Stimulated activated CD4-positive, alpha-beta T cell treated with anti-CD3 and anti-CD28 coated beads, TNF-alpha, amount 100 ng/mL, for 24 hours (primary cell): ENCODE measurements at places on chromosomes 16 and 17.

GRCh38 chr16:22035153-22035552 is 27.2 kb downstream of the MOSMO start:
- no peak for DNase-seq

- DNase-seq = no peak
Observed at GRCh38 chr17:28760601-28761562, 17.1 kb downstream of the TRAF4 start.

- peak; percentile 14 for DNase-seq
Observed at GRCh38 chr17:17784657-17785267, 52.0 kb downstream of the SREBF1 start.

DNA sequence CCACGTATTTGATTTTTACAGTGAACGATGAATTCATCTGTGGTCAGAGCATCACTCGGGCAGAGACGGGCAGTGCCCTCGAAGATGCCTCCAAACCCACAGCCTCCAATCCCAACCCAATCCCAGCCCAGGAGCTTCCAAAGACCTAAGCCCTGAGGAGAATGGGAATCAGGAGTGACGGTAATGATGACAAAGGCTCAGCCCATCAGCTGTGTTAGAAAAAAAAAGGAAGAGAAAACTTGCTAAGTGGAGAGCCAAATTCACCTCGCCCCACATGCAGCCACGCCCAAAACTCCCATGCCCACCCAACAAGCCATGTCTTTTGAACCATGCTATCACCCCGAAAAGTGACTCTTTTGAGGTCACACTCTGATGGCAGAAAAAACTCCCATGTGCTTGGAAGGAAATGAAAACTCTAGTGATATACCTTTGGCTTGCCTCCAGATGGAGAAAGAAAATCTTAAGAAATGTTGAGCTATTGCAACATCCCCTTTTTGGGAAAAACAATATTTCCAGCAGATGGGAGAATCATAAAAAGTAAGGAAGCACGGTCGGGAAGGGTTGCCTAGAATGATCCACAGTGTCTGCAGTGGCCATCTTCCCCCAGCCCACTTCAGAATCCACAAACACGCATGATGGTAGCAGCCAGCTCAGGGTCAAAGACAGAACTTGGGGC is 37.7 kb downstream of the XYLT1 start:
- DNase-seq = no peak

- no peak for DNase-seq
Observed at GRCh38 chr17:42518046-42518754, 17.8 kb upstream of the NAGLU start.

- DNase-seq = no peak
Observed at GRCh38 chr16:80680839-80681238, 123.6 kb downstream of the CDYL2 start.

GRCh38 chr16:81620796-81621195 is 158.3 kb upstream of the PLCG2 start:
- no peak for DNase-seq

- DNase-seq = no peak
Observed at GRCh38 chr16:24852281-24852721, 6.5 kb downstream of the SLC5A11 start.

GRCh38 chr17:35906926-35907637 is 23.5 kb downstream of the RDM1 start:
- no peak for DNase-seq

DNA sequence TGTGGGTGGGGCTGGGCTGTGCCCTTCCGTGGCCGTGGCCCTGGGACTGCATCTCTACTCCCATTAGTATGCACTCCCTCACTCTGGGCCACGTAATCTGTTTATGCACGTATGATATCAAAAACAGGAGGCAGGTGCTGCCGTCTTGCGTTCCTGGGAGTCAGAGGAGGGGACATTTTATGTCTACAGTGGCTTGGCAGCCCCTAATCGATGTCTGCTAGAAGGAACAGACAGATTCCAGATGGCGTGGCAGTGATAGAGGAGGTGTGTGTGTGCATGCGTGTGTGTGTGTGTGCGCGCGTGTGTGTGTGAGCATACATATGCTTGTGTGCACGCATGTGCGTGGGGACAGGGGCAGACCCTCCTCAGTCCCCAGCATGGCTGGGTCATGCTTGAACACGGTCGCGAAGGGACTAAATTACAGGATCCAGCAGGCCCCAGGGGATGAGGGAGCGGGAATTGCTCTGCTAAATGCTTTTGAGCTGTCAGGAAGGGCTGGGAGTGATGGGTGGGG is 44.7 kb downstream of the SREBF1 start:
- no peak for DNase-seq

GRCh38 chr16:64996641-64997040 is 125.2 kb downstream of the CDH11 start:
- DNase-seq = no peak

DNA sequence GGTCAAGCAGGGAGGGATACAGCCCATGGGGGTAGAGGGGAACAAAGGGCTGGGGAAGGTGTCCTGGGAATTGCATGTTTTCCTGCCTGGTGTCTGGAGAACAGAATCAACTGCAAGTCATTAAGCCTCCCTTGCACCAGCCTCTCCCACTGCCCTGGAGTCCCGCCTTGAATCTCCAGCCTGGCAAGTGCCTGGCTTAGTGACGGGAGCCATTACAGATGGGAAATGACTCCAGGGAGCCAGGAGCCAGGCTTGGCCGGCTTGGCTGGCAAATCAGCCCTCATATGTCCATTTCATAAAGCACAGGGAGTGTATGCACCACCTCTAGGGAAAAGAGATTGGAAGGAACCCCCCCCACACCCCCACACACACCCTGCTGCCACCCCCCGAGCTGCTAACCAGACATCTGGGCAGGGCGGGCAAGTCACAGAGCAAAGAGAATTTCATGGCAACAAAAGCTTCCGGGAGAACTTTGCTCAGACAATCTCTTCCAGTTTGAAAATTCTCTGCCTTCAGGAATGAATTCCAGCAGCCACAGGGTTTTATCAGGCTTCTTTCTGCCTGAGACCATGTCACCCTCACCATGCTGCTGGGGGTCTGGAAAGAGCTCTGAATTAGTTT is 127.7 kb downstream of the NTN1 start:
- DNase-seq = no peak

GRCh38 chr16:82833378-82833993 is 206.7 kb downstream of the CDH13 start:
- no peak for DNase-seq

DNA sequence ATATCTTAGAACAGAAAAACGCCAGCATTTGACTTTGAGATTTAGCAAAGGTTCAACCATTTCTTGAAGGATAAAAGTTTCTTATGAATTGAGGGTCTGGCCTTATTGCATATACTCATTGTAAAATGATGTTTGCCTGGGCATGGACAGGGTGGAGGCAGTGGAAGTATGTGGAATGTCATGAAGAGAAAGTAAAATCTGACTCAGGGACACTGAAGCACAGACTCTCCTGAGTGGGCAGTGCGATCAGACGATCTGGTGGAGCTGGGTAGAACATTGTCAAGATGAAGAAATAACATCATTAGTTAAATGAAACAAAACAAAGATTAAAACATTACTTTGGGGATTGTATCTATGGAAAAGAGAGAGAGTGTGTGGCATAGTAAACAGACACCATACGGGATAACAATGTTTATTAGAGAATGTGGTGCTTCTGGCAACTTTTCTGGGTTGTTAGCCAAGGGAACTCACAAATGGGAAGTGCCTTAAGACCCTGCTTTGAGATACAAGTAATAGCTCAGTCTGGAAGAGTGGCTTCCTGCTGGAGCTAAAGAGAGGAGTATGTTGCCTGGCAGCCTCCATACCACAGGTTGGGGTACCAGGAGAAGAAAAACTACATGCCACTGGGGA is 4.4 kb downstream of the MAP3K3 start:
- no peak for DNase-seq

GRCh38 chr17:43344685-43345084 is 54.1 kb upstream of the ARL4D start:
- DNase-seq = no peak
